ENCODE measurements at places on chromosomes 5 and 9.

- DNase-seq = peak; percentile 33
- H3K36me3 ChIP-seq = peaks cover 17% of the 10 kb centered on the region
- peak overlapping the region; percentile 91 for H3K27ac ChIP-seq
- peaks cover 21% of the 10 kb centered on the region for H3K4me1 ChIP-seq
- peak overlapping the region; percentile 89 for H3K4me3 ChIP-seq
Observed at GRCh38 chr5:177600508-177601018, 631 bp downstream of the B4GALT7 start.

- peaks cover 14% of the 10 kb centered on the region for H3K4me1 ChIP-seq
- H3K27ac ChIP-seq = peak overlapping the region; percentile 39
- H3K27me3 ChIP-seq = peaks cover 17% of the 10 kb centered on the region
- no peak for DNase-seq
Observed at GRCh38 chr9:128243215-128244018, 32.4 kb downstream of the GOLGA2 start.

- peak overlapping the region; percentile 5 for H3K4me3 ChIP-seq
- no peaks in the 10 kb centered on the region for H3K27me3 ChIP-seq
- peaks cover 2% of the 10 kb centered on the region for H3K36me3 ChIP-seq
- H3K4me1 ChIP-seq = peaks cover 28% of the 10 kb centered on the region
- peak overlapping the region; percentile 59 for H3K27ac ChIP-seq
- peak; percentile 26 for DNase-seq
Observed at GRCh38 chr5:33994845-33995244, 10.4 kb upstream of the SLC45A2 start.

DNA sequence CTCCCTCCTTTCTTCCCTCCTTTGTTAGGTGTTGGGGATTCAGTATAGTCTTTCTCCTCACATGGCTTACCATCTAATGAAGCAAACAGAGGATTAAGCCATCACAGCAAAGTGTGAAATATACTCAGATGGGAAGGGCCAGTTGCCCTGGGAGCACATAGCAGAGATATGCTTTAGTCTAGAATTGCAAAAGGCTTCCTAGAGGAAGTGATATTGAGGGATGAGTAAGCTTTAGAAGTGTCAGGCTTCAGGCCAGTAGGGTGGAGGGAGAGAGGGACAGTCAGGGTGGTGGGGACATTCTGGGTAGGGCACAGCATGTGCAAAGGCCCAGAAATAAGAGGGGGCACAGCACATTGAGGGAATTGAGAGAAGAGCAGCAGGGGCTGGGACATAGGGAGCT is 46.2 kb upstream of the GLRA1 start:
- DNase-seq = no peak
- H3K36me3 ChIP-seq = no peaks in the 10 kb centered on the region
- no peak overlapping the region for H3K4me3 ChIP-seq

- H3K27ac ChIP-seq = no peak overlapping the region
- no peak overlapping the region for H3K4me3 ChIP-seq
- H3K36me3 ChIP-seq = no peaks in the 10 kb centered on the region
- DNase-seq = no peak
- H3K4me1 ChIP-seq = no peaks in the 10 kb centered on the region
Observed at GRCh38 chr5:17106521-17106920, 110.9 kb upstream of the BASP1 start.

- no peak overlapping the region for H3K4me3 ChIP-seq
- H3K4me1 ChIP-seq = no peaks in the 10 kb centered on the region
- H3K27ac ChIP-seq = no peak overlapping the region
- DNase-seq = no peak
- no peaks in the 10 kb centered on the region for H3K36me3 ChIP-seq
Observed at GRCh38 chr5:169296419-169297143, 4.4 kb downstream of the SLIT3 start.

All from activated CD8-positive, alpha-beta T cell treated with anti-CD3 and anti-CD28 coated beads, Interleukin-2, amount 10 ng/mL, durations not matched to agents 7 days and 5 days (primary cell).